ENCODE measurements at places on chromosomes 5 and 9.
A peak's percentile ranks its signal among the peaks of the same experiment; 100 is the strongest.

GRCh38 chr5:77645158-77645994, 6.9 kb upstream of the OTP start:
- H3K36me3 ChIP-seq, result peaks cover 10% of the 10 kb centered on the region
- peak overlapping the region; percentile 86 for H3K4me3 ChIP-seq
- peaks cover 26% of the 10 kb centered on the region for H3K4me1 ChIP-seq

GRCh38 chr5:132334812-132335211, 34.7 kb upstream of the SLC22A5 start:
- no peaks in the 10 kb centered on the region for H3K27me3 ChIP-seq
- H3K4me1 ChIP-seq, result peaks cover 6% of the 10 kb centered on the region
- no peaks in the 10 kb centered on the region for H3K36me3 ChIP-seq
- peak overlapping the region; percentile 63 for H3K27ac ChIP-seq
- DNase-seq, result no peak

- no peak overlapping the region for H3K4me3 ChIP-seq
- H3K36me3 ChIP-seq, result no peaks in the 10 kb centered on the region
- H3K27ac ChIP-seq, result no peak overlapping the region
- H3K27me3 ChIP-seq, result no peaks in the 10 kb centered on the region
- no peaks in the 10 kb centered on the region for H3K4me1 ChIP-seq
These were observed 276.6 kb downstream of the MAST4 start for GRCh38 chr5:66872736-66873331.

GRCh38 chr9:70081120-70081495, 37.5 kb downstream of the MAMDC2 start:
- no peak overlapping the region for H3K27ac ChIP-seq
- H3K4me1 ChIP-seq, result no peaks in the 10 kb centered on the region
- H3K27me3 ChIP-seq, result peaks cover 8% of the 10 kb centered on the region
- H3K4me3 ChIP-seq, result no peak overlapping the region
- no peaks in the 10 kb centered on the region for H3K36me3 ChIP-seq

DNA sequence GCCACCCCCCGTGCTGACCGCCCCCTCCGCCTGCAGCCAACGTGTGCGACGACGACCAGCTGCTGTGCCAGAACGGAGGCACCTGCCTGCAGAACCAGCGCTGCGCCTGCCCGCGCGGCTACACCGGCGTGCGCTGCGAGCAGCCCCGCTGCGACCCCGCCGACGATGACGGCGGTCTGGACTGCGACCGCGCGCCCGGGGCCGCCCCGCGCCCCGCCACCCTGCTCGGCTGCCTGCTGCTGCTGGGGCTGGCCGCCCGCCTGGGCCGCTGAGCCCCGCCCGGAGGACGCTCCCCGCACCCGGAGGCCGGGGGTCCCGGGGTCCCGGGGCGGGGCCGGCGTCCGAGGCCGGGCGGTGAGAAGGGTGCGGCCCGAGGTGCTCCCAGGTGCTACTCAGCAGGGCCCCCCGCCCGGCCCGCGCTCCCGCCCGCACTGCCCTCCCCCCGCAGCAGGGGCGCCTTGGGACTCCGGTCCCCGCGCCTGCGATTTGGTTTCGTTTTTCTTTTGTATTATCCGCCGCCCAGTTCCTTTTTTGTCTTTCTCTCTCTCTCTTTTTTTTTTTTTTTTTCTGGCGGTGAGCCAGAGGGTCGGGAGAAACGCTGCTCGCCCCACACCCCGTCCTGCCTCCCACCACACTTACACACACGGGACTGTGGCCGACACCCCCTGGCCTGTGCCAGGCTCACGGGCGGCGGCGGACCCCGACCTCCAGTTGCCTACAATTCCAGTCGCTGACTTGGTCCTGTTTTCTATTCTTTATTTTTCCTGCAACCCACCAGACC, 80.2 kb downstream of the NTNG2 start:
- DNase-seq, result peak; percentile 40
- H3K27ac ChIP-seq, result peak overlapping the region; percentile 84
- H3K36me3 ChIP-seq, result no peaks in the 10 kb centered on the region
- H3K27me3 ChIP-seq, result no peaks in the 10 kb centered on the region
- H3K4me1 ChIP-seq, result peaks cover 11% of the 10 kb centered on the region

- H3K27ac ChIP-seq, result no peak overlapping the region
- H3K4me1 ChIP-seq, result no peaks in the 10 kb centered on the region
- DNase-seq, result no peak
- no peaks in the 10 kb centered on the region for H3K27me3 ChIP-seq
- peaks cover 5% of the 10 kb centered on the region for H3K36me3 ChIP-seq
These were observed 27.1 kb downstream of the ZCCHC10 start for GRCh38 chr5:132999246-132999645.

Data from naive thymus-derived CD8-positive, alpha-beta T cell (primary cell).